ENCODE measurements at places on chromosomes 7 and 10.

DNA sequence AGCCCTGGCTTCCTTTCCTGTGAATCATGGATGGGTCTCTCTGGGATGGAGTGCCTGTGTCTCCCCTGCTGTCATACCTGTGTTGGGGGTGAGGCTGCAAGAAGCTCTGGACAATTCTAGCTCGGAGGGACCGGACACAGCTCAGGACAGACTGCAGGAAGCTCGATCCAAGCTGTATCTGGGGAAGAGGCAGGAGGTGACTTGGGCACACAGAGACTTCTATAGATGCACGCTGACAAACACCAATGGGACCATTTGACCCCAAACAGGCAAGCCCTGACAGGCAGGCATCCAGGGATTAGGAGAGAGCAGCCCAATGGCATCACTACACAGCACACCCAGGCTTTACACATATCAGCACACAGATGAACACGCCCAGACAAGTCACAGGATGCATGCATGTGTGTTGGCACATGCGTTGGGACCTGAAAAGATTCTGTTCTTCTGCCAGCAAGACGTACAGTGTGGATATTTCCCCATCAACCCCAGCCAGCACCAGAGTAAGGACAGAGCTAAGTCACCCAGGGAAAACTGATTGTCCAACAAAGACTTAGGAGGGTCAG, 4.5 kb downstream of the LLCFC1 start:
- DNase-seq, result no peak

DNA sequence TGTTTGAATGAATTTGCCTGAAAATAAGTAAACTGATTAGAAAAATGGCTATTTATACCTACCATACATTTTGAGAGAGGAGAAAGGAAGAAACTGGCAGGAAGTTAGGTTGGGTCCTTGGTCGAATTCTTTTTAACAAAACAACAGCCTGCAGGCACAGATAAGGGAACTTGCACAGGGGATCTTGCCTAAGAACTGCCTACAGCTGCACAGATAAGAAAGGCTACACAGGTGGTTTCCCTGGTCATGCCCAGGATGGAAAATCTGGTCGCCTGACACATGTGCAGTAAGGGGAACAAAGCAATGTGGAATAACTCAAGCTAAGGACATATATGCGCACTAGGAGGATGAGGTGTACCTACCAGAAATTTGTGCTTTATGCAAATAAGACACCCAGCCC, 732.1 kb upstream of the POT1 start:
- DNase-seq, result no peak

DNA sequence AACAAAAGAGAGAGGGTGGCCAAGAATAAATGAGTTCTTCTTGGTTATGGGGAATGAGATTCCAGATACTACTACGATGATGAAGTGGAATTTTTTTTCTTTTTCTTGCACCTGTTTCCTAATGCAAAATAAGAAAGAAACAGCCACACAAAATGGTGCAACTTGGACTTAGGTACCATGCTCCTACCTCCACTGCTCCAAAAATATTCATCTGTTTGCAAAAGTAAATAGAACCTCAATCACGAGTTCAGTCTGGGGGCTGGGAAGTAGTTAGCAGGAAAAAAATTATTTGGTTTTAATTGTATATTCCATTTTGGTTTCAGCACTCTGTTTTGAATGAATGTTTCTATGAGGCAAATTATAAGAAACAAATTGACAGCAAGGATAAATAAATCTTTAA, 73.5 kb downstream of the SLC25A13 start:
- DNase-seq, result no peak

DNA sequence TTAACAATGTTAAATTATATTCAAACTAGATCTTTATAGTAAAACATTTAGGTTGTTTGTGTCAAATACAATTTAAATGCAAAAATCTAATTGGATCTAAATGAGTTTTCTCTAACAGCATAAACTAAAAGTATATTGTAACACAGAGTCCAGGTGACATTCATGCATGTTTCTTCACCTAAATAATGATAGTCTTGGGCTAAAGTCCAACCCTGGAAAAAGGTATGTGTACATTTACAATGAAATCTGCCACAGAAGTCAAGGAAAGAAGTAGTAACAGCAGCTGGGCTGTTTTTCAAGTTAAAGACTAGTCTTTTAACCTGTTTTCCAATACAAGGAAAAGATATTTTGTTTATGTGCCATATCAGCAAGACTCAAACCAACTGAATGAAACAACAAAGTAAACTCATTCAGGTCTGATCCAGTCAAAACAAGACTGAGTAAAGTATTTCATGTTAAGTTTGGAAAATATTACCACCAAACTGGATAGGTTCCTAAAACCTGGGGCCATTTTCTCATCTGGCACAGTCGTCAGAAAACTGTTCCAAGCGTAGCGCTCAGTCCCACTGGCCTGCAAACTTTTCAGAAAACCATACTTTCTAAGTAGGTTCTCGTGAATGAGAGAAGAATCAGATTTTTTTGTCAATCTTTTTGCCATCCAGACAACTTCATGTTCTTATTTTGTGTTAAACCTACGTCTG, 349.2 kb downstream of the HGF start:
- DNase-seq, result no peak

GRCh38 chr10:23024002-23024401, 71.4 kb upstream of the MSRB2 start:
- no peak for DNase-seq

DNA sequence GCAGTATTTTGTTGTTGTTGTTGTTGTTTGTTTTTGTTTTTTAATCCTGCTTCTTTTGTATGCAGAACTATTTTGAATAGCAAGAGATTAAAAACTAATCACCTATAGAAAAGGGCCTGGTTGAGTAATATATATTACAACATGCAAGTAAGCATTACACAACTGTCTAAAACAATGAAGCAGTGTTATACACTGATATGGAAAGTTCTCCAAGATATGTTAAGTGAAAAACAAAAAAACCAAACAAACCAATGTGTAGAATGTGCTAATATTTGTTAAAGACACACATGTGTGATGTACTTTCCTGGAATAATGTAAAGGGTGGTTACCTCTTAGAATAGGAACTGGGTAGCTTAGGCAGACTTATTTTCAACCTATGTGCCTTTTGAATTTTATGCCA, 117.4 kb downstream of the ZNF365 start:
- no peak for DNase-seq

DNA sequence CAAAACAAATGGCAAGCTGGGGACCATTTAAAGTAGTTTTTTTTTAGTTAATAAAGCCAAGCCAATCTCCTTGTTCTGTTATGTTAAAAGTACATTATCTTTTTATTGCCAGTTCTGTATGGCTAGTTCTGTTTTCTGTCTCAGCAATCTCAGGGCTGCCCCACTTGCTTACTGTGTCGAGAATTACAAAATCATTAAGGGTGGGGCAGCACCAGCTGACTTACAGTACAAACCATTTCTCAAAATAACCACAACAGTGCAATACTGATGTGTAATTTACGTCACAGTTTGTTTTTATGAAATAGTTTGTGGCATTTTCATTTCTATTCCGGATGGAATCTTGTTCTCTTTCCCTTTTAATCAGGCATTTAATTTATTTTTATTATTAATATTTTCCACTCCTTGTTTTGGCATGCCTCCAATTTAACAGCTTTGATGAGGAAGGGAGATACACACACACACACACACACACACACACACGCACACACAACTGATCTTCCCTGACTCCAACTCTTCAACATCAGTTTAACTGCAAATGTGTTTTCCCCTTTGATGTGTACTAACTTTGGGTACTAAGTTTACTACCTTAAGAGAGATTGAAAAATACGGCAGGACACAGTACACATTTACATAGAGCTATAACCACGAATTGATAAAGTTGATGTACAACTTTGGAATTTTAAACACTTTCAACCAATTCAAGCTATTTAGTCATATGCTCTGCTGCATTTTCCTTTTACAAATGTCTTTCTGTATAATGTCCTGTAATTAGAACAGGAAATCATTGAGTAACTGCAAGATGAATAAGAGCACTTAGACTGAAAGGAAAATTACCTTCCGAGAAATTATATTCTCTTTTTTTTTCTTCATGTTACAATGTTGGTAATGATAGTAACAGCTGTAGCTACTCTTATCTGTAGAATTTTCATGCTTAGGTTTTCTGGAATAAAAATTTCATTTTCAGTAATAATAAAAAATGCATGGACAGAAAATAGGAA, 91.5 kb downstream of the ARID5B start:
- peak; percentile 93 for DNase-seq

GRCh38 chr7:45055594-45056219, 33.1 kb downstream of the NACAD start:
- DNase-seq, result no peak

DNA sequence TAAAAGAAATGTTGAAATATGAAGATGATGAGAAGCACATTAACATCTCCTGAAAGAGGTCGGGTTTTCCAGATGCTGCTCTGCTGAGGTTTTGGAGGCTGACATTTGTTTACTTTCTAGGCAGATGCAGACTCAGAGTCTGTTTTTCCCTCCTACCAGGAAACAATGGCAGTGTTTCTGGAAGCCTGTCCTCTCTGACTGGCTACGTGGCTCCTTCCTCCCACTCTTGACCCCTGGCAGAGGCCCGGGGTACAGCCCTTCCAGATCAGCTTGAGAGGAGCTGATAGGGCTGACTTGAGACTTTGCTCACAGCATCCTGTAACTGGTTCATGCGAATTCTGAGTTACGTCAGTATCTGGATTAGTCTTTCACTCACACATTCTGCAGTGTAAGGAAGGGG, 41.1 kb upstream of the IL15RA start:
- no peak for DNase-seq

DNA sequence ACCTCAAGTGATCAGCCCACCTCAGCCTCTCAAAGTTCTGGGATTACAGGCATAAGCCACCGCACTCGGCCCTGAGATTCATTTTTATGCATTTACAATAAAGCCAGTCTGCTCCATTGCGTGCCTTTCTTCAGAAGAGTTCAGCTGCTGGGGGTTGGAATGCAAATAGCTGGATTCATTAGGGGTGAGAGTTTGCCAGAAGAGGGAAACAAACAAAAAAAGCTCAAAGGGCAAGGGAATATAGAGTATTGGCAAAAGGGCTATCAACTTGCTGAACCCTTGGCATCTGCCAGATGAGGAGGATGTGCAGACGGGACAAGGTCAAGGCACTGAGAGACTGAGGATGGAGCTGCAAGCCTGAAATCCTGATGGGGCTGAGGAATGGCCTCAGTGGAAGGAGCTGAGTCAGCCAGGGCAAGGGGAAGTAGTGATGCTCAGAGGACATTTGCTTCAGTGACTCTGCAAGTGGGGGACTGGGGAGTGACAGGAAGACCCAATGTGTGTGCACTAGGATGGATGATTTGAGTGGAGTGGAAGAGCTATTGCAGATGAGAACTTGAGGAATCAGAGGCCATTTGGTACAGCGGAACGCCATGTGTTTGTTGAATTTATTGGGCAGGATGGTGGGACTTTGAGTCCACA, 75.0 kb upstream of the ARMC3 start:
- no peak for DNase-seq

DNA sequence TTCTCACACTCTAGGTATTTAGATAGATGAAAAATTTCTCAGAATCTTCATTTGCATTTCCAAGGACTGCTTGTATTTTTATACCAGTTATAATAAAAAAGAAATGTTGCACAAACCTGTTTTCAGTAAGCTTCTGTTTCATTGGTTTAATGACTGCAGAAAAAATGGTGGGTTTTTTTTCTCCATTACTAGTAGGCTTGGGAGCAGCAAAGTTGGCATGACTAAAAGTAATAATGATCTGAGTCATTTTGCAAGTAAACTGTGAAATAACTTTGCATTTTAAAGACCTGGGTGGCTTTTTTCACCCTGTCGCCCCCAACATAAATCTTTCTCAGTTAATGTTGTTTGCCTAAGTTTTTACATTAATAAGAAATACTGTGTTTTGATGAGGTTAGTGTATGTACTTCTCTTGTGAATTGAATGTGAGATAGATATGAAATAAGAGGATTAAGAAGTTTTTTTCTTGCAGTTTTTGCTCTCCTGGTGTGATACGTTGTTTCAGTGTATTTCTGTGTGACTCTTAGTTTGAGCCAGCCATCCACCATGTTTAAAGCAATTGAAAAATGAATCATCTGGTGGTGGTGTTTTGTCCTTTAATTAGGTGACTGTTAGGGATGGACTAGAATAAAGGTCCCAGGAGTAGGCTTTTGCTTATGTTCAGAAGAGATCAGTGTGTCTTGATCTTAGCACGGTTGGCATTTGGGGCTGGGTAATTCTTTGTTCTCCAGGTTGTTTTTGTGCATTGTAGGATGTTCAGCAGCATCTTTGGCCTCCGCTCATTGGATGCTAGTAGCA, 1.8 kb downstream of the GNAI1 start:
- DNase-seq, result peak; percentile 57

- no peak for DNase-seq
Observed at GRCh38 chr10:61071580-61071979, 127.6 kb upstream of the RHOBTB1 start.

DNA sequence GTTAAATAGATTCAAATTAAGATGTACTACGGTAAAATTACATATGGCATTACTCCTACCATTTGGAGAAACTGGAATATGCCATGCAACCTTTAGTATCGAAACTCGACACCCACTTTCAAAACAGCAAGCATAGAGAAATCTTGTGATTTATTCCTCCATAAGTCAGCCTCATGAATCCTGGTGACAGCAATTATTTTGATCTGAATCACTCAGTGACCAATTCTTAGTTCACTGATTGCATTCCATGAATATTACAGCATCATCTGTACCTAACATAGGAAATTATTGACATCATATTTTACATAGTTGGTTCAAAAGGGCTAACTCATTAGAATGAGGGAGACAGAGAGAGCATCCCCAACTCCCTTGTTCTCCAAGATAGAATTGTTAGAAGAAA, 89.6 kb downstream of the CACNB2 start:
- peak; percentile 64 for DNase-seq

DNA sequence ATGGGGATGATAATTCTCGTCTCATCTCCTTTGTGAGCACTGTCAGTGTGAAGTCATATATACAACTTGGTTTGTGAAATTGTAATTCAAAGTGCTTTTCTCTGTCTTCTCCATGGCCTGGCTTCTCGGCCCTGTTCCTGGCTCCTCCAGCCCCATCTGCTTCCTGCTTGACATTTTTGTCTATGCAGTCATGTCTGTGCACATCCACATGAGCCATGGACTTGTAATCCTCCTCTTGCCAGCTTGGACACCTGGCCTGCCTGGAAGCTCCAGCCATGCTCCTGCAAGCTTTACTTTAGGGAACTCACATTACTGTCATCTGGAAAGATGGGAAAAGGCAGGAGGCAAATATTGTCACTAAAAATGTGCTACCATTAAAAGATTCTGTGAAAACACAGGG, 576.0 kb upstream of the DPP6 start:
- DNase-seq, result no peak

DNA sequence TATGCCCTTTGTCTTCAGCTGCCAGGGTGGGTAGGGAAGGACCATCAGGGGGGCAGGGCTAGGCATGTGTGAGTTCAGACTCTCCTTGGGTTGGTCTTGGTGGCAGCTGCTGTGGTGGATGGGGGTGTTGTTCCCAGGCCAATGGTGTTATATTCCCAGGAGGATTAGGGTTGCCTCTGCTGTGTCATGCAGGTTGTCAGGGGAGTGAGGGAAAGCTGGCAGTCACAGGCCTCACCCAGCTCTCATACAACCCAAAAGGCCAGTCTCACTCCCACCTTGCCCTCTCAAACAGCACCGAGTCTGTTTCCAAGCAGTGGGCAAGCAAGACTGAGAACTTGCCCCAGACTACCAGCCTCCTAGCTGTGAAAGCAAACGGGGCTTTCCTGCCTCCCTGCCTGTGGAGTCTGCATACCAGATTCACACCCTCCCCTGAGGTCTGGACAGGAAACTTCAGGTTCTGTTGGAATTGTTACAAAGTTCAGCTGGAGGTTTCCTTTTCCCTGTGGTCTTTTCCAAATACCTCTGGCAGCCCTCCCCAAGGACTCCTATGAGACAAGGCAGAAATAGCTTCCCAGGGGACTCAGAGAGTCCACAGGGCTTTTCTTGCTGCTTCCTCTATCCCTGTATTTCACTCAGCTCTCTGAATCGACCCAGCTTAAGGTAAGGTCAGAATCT, 1.4 kb downstream of the HYAL4 start:
- DNase-seq, result peak; percentile 15
